AG04450 (cell line): ENCODE measurements at places on chromosomes 1 and 21.

DNA sequence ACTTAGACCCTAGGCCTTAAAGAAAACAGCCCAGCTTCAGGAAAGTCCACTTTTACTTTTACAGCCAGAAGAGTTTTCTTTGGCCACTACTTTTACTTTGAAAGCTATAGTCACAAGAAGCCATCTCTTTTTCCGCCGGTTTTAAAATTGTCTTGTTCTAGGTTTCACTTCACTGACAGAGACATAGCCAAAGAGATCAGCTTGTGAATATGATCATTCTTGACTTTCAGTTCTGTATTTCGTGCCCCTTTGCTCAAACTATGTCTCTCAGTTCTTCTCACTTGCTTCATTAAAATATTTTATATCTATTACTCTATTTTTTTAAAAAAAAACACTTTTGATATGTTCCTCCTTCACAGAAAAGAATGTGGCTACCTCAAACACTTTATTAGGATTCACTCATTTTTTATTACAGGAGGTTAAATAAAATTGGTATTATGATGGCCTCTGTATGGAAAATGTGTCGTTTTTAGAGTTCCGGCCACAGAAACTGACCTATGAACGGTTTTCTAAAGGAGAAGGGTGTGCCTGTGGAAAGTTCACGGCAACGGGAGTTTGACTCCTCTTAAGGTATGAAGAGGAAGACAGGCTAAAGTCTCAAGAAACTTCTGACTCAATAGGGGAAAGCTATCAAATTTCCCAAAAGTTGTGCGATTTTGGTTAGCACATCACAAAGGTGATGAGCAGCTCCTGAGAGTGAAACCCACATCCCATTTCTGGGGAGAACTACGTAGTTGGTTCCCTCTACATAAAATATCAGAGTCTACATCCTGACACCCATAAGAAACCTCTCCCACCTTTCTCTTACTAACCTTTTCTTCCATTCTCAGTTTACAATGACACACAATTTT, 1.2 kb downstream of the MCOLN2 start:
- no peak for DNase-seq

DNA sequence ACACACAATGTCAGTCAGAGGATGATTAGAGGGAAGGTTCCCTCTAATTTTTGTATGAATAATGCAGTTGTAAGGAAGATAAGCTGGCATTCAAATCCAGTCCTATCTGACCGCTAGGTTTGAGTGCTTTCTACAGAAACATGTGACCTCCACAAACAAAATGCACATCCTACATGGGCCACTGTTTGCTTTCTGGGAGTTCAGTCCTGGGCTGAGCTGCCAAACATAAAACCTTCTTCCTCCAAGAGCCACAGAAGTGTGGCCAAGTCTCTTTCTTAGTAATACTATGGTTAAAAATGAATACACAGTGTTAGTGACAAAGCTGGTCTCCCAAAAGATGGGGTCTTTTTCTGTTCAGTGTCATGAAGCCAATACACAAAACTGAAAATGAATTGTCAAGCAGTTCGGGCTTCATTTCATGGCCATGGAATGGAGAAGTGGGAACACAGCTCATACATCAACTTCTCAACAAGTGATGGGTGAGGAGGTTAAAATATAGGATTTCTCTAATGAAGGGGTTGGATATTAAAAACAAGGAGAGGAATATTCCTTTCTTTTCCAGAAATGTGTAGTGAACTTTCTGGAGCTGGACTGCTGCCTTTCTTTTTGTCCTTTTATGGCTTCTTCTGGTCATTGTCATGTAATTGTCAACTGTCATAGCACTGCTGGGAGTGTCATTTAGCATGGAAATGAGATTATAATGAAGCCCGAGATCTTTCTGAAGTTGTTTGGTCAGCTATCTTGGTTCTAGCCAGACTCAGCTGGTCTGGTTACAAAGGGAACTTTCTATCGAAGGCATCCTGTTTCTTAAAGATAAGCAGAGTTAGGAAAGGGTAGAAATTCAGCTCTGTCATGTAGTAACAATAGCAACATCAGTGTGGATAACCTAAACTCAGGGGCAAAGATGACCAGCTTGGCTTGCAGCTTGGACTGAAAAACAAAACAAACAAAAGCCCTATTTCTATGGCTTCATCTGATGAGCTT, 135.1 kb downstream of the CHD1L start:
- DNase-seq, result no peak

GRCh38 chr1:164907666-164908065, 348.7 kb downstream of the PBX1 start:
- no peak for DNase-seq

DNA sequence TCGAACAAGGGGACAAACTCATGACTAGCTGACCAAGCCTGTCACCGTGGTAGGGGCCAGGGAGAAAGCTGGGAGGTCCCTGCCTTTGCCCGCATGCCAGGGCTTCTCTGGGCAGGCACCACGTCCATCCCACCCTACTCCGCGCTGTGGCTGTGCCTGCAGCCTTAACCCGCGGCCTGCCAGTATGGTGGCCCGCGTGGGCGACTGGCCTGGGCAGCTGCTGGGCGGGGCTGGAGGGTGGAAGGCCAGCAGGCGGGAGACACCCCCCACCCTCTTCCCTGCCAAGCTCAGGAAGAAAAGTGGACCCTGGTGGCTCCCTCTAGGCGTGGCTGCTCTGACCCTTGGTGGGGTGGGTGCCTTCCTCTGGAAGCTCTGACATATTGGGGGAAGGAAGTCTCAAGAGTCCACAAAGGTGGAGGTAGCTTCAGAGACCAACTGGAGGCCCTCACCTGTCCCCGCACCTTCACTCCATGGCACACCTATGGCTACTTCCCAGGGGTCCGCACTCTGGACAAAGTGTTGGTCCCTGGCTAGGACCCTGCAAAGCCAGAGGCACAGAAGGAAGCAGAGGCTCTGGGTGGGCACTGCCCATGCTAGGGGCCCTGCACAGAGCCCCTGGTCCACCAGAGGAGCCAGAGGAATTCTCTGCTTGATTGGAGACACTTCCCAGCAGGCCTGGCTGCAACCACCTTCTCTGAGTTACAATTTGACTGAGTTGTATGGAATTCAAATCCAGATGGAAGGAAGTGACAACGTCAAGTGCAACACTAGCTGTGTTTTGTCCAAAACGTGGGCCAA, 3.3 kb upstream of the SKI start:
- DNase-seq, result no peak

- no peak for DNase-seq
Observed at GRCh38 chr1:113048064-113048463, 24.9 kb upstream of the LRIG2 start.

- no peak for DNase-seq
Observed at GRCh38 chr1:16903054-16903453, 7.3 kb downstream of the RNU1-2 start.

- no peak for DNase-seq
Observed at GRCh38 chr1:35847935-35848565, 35.0 kb upstream of the AGO1 start.

DNA sequence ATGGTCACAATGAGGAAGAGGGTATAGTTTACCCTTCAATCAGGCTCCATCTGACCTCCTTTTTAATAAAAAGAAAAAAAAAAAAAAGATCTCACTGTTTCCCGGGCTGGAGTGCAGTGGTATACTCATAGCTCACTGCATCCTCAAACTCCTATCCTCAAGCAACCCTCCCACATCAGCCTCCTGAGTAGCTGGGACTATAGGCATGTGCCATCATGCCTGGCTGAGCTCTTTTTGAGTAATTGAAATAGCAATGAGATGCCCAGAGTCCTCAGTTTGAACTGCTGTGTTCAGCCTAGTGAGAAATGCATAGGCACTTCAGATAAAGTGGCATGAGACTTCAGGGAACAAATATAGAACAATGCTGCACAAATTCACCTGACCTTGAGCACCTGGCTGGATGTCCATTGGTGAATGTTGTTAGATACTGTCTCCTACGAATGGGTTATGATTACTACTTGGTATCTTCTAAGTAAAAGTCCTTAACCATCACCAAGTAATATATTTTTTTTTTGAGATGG, 67.6 kb downstream of the NR5A2 start:
- no peak for DNase-seq

DNA sequence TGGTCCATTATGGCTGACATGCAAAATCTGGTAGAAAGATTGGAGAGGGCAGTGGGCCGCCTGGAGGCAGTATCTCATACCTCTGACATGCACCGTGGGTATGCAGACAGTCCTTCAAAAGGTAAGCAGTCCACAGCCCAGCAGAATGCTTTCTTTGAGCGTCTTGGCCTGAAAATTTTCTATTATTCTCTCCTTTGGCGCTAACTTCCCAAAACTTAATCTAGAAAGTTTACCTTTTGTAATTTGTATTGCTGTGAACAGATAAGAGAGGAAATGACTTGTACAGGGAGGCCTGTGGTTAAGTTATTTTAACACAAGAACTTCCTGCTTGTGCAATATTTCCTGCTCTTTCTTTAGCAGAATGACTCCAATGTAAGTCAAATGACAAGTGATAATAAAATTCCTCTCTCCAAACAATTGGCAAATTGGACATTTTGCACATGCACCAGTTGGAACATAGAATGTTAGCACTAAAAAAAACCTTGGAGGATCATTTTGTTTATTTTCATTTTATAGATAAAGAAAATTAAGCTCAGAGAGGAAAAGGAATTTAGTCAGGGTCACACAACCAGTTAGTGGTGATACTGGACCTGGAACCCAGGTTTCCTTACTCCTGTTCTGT, 18.9 kb downstream of the CAP1 start:
- no peak for DNase-seq

DNA sequence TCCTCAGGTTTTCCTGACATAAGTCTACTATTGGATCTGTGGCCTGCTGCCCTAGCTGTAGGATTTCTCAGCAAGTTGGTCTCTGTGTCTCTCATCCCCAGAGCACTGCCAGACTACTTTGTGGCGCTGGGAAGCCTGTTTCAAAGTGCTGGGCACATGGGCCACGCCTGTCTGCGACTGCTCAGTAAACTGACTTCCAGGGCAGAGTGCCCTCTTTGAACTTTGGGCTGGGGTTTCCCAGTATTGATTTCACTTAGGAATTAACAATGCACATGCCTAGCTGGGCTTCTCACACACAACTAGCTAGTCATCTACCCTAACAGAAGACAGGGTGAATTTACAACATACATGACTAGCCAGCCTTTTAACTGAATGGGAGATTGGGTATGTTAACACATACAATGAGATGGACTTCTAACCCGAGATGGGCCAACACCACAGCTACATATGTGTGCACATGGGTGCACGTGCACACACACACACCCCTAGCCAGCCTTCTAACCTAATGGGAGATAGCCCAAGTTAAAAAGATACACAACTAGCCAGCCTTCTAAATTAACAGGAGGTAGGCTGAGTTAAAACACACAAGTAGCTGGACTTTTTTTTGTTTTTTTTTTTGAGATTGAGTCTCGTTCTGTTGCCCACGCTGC, 6.9 kb upstream of the TRIM17 start:
- DNase-seq, result no peak

GRCh38 chr1:91234181-91234580, 170.5 kb downstream of the HFM1 start:
- DNase-seq, result no peak

DNA sequence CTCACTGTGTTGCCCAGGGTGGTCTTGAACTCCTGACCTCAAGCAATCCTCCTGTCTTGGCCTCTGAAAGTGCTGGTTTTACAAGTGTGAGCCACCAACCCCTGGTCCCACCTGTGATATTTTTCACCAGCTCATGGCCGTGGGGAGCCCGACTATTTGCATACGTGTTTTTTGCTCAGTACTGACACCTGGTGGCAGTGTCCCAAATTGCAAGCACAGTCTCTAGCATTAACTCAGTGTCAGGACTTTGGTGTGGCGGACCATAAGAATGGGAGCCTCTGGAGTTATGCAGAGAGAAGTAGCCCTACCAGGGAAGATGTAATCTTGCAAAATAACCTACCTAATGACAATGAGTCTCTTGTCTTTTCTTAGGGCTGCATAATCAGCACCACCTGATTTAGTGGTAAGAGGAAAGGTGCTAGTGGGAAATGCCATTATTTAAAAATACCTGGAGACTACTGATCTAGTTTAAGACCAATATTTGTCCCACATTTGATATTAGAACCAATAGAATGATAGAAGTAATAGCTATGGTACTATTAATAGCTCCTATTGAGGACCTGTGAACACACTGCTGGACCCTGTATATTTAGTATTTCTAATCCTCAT, 305.4 kb downstream of the DISC1 start:
- no peak for DNase-seq

DNA sequence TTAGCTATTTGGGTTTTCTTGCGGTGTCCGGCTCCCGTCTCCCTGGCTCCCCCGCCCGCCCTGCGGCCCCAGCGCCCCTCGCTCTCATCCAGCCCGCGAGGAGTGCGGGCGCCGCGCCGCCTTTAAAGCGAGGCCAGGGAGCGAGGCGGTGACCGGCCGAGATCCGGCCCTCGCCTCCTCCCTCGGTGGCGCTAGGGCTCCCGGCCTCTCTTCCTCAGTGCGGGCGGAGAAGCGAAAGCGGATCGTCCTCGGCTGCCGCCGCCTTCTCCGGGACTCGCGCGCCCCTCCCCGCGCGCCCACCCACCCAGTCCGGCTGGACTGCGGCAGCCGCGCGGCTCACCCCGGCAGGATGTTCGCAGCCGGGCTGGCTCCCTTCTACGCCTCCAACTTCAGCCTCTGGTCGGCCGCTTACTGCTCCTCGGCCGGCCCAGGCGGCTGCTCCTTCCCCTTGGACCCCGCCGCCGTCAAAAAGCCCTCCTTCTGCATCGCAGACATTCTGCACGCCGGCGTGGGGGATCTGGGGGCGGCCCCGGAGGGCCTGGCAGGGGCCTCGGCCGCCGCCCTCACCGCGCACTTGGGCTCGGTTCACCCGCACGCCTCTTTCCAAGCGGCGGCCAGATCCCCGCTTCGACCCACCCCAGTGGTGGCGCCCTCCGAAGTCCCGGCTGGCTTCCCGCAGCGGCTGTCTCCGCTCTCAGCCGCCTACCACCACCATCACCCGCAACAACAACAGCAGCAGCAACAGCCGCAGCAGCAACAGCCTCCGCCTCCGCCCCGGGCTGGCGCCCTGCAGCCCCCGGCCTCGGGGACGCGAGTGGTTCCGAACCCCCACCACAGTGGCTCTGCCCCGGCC, 492 bp downstream of the HLX start:
- no peak for DNase-seq

DNA sequence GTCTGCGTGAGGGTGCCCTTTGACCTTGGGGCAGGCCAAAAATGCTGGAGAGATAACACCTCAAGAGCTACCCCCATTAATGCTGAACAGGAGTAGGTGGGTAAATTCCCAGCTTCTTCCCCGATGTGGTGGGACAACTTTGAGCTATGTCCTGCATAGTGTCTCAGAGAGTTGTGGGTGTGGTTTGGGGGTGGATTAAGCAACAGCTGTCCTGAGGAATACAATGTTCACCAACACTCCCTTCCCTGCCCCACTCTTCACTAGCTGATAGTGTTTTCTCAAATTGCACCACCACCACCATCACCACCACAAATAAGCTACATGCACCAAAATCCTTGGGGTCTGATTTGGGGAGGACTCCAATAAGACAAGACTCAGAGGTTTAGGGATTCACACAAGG, 258.4 kb downstream of the HLX start:
- DNase-seq, result no peak

DNA sequence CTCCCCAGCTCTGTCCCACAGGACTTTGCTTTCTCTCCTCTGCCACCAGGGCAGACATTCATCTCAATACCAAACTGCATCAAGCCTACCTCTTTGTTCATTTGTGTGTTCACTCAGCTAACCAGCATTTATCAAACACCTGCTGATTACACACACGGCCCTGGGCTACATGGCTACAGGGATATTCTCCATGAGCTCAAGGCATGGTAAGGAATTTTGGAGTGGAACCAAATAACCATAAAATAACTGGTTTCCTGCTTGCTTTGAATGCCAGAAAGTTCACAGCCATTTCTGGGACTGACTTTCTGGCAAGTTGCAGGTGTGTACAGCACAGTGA, 54.6 kb downstream of the LDLRAD2 start:
- no peak for DNase-seq

GRCh38 chr1:243559575-243560162, 290.4 kb downstream of the AKT3 start:
- no peak for DNase-seq
